ENCODE measurements at places on chromosomes 1 and 21. TPM values are rescaled to one million over a fixed set of nuclear protein-coding genes. Genes with fewer than 3 reads are reported as not detected.

The GPR25 gene
- total RNA-seq, result not detected

The LCK gene
- total RNA-seq, result 4.0 TPM

The CD5L gene
- not detected for total RNA-seq

DNA sequence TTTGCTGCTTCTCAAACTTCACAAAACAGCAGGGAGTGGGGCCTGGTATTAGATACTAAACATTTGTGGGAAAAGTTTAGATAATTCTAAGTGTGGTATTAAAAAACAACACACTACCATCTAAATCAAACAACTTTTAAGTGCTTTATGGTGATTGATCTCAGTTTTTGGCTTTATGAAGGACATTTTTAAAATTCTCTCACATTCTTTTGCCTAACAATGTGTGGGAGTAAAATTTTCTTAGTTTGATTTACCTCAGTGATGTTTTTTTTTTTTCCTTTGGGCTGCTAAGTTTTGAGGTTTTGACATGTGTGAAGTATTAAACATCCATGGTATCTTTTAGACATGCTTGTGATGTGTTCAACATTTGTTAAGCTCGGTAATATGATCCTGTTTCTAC lies 116.2 kb downstream of the DISP1 start:
- DNase-seq, result no peak

DNA sequence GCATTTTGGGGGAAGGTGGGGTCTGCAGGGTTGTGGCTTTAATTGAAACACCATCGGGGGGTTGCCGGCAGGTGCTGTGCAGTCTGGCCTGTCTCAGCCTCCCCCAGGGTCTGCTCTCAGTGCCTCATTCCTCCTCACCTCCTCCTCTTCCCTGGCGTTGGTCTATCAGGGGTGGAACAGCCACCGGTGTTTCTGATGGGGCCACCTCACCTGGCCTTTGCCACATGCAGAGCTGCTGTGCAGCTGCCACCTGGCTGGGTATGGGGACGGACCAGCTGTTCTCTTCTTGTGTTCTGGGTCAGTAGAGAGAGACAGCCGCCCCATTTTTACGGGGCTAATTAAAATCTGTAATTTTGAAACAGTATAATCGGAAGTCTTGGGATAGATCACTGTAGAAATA lies 53.9 kb downstream of the SPSB1 start:
- DNase-seq, result no peak

DNA sequence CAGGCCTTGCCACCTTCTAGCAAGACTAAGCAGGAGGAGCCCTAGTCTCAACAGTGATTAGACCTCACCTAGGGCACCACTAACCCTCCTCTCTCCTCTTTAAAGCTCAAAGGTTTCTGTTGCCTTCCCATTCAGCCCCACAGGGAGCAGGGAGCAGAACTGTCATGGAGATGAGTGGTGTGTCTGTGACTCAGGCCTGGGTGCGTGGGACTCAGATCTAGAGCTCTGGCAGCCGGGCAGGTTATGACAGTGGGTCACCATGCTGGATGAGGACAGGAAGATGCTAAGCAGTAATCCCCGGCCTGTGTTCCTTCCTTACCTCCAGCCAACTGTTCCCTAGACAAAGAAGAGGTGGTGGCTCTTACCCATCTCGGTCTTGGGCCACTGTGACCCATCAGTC lies 60.1 kb upstream of the COA6 start:
- no peak for DNase-seq

DNA sequence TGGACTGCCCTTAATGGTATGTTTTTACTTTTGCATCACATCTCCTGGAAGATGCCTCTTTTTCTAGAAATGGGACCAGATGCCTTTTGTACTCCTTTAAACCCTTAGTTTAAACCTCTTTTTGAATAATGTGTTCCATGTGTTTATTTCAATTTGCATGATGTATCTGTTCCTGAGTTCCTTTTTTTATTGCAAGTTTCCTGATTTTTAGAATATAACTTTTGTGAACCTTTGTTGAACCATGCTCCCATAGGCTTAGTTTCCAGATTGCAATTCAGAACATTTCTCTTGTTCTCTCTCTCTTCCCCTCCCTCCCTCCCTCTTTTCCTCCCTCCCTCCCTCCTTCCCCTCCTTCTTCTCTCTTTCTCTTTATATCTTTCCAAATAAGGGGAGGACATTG lies 81.9 kb downstream of the RGL1 start:
- no peak for DNase-seq

DNA sequence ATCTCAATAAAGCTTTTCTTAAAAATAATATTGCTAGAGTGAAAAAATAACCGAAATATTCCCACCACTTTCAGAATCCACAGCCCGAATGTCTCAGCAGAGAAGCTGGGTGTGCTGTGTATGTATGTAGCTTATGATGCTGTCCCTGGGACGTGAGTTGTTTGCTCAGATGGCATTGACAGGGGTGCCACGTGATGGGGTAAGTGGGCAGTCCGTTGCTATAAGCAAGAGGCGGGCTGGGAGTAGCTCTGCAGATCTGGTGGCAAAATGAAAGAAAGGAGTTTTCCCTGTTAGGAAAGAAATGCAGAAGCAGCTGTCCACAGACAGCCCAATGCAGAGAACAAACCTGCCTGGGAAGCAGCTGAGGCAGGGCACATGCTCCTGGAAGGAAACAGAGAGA lies 3.8 kb upstream of the FAM20B start:
- DNase-seq, result peak; percentile 18

GRCh38 chr21:34302521-34302920 lies 61.3 kb upstream of the KCNE2 start:
- no peak for DNase-seq
